Neural cell (in vitro differentiated cells): ENCODE measurements at places on chromosomes 2 and 18. TPM values are rescaled to one million over a fixed set of nuclear protein-coding genes. Genes with fewer than 3 reads are reported as not detected.

ARHGAP28 gene
- polyA plus RNA-seq: 9.8 and 10.3 TPM in 2 replicates

SIX2 gene
- 0.16 TPM in 1 of 2 replicates, not detected in the other for polyA plus RNA-seq

ATP5F1A gene
- polyA plus RNA-seq: 1,932 and 1,949 TPM in 2 replicates

CROCC2 gene
- polyA plus RNA-seq: 0.09 TPM in 1 of 2 replicates, not detected in the other

COL5A2 gene
- polyA plus RNA-seq: 3.6 and 6.6 TPM in 2 replicates

LCT gene
- polyA plus RNA-seq: not detected in 2 replicates

FBLN7 gene
- 0.50 TPM in 1 of 2 replicates, not detected in the other for polyA plus RNA-seq

GDF7 gene
- polyA plus RNA-seq: 0.38 and 0.62 TPM in 2 replicates

DOCK10 gene
- 0.37 and 2.9 TPM in 2 replicates for polyA plus RNA-seq

NR4A2 gene
- polyA plus RNA-seq: 0.48 and 1.2 TPM in 2 replicates

LYPD6B gene
- polyA plus RNA-seq: 0.68 and 7.7 TPM in 2 replicates

ADD2 gene
- polyA plus RNA-seq: 52.5 and 73.6 TPM in 2 replicates

PRSS56 gene
- polyA plus RNA-seq: 0.16 TPM in 1 of 2 replicates, not detected in the other

GFPT1 gene
- polyA plus RNA-seq: 32.3 and 39.4 TPM in 2 replicates

WDR43 gene
- polyA plus RNA-seq: 19.6 and 24.4 TPM in 2 replicates

SOCS6 gene
- 21.9 and 24.5 TPM in 2 replicates for polyA plus RNA-seq

FBXO15 gene
- polyA plus RNA-seq: 6.1 and 9.2 TPM in 2 replicates

ASB18 gene
- not detected in 2 replicates for polyA plus RNA-seq

SLC11A1 gene
- 0.04 TPM in 1 of 2 replicates, not detected in the other for polyA plus RNA-seq

CCDC121 gene
- 2.2 and 3.0 TPM in 2 replicates for polyA plus RNA-seq

DNAJB2 gene
- 145 and 172 TPM in 2 replicates for polyA plus RNA-seq

EN1 gene
- not detected in 2 replicates for polyA plus RNA-seq

UGT1A8 gene
- polyA plus RNA-seq: not detected in 2 replicates

ESPNL gene
- 0.14 and 0.69 TPM in 2 replicates for polyA plus RNA-seq

CD207 gene
- not detected in 2 replicates for polyA plus RNA-seq

RESP18 gene
- not detected in 2 replicates for polyA plus RNA-seq

CHST9 gene
- polyA plus RNA-seq: 0.18 and 0.32 TPM in 2 replicates

SEH1L gene
- 11.5 and 12.3 TPM in 2 replicates for polyA plus RNA-seq

DUSP11 gene
- 35.2 and 36.0 TPM in 2 replicates for polyA plus RNA-seq

MITD1 gene
- polyA plus RNA-seq: 83.1 and 87.7 TPM in 2 replicates

PAX8 gene
- not detected in 2 replicates for polyA plus RNA-seq

FBXO48 gene
- polyA plus RNA-seq: 0.45 and 1.1 TPM in 2 replicates

KRTCAP3 gene
- 2.3 and 4.0 TPM in 2 replicates for polyA plus RNA-seq

MC2R gene
- polyA plus RNA-seq: not detected in 2 replicates

TACR1 gene
- 0.60 and 0.78 TPM in 2 replicates for polyA plus RNA-seq

TYW5 gene
- polyA plus RNA-seq: 15.2 and 15.8 TPM in 2 replicates

LRATD1 gene
- 75.3 and 81.4 TPM in 2 replicates for polyA plus RNA-seq

ACADL gene
- 0.14 TPM in 1 of 2 replicates, not detected in the other for polyA plus RNA-seq

EML6 gene
- polyA plus RNA-seq: 9.9 and 13.4 TPM in 2 replicates

LYPD6 gene
- 1.2 and 2.3 TPM in 2 replicates for polyA plus RNA-seq

KIF1A gene
- polyA plus RNA-seq: 63.4 and 89.2 TPM in 2 replicates

CIB4 gene
- not detected in 2 replicates for polyA plus RNA-seq

ANKRD30B gene
- polyA plus RNA-seq: not detected in 2 replicates

EPAS1 gene
- polyA plus RNA-seq: not detected in 2 replicates
